Dorsolateral prefrontal cortex (tissue), 122 donors: ENCODE measurements at places on chromosomes 13 and 19.

DNA sequence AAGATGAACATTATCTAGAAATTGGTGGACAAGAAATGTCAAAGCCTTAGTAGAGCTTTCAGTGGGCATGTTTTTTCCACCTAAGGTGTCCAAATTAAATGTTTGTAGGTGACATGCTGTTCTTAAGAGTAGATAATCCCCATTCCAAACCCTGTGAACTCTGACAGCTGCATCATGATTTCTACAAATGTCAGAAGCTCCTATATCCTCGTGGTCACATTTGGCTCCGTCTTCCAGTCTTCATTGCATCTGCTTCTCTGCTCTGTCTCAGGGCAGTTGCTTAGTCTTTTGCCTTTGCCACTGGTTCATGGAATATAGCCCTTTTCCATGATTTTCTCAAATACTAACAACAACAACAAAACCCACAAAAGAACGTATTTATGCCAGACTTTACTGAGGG lies 234.5 kb downstream of the DLEU7 start:
- no peak for DNase-seq

DNA sequence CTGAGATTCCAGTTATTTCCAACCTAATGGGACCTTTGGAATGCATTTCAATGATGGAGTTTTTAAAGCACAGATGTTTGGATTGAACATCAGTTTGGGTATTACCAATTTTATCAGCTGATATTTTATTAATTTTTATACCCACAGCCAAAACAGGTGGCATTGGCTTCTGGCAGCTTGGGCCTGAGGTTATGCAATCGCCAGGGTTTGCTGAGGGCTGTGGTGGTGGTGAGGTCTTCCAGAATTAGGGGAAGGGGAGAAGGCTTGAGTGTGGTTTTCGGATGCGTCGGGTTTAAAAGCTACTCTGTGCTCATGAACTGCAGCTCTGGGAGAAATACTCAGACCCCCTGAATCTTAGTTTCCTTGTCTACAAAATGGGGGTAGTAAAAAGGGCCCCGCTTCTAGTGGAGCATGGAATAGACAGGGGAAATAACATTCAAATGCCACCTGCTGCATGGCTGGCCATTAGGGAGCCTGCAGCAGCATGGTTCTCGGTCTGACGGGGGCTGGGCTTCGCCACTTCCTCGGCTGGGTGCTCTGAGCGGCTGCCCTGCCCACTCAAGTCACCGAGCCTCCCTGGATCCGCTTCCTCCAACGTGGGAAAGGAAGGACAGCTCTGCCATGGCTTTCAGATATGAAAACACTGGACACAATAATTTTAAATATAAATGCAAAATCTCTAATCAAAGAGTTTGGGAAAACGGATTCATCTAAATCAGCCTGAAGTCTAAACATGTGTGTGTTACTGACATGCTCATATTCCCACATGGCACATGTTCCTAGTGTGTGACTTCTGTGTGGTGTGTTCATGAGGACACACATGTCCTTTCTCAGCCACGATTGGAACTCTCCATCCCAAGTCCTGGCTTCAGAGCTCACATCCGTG lies 35.2 kb downstream of the ADPRHL1 start:
- no peak for DNase-seq

DNA sequence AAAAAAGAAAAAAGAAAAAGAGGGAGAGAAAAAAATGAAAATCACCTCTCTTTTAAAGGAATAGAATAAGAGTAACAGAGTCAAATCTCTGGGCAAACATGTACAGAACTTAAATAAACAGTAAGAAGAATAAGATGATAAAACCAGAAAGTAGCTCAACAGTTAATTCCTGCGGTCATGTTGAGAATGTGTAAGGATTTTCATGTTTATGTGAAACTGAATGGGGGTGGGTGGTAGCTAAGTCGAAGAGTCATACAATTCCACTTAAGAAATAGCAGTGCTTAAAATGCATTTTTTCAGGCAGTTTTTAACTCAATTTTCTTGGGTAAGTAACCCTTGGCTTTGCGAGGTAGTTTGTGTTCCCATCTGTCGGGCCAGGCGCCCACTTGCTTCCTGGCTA lies 60.9 kb downstream of the PEX11G start:
- DNase-seq, result no peak

DNA sequence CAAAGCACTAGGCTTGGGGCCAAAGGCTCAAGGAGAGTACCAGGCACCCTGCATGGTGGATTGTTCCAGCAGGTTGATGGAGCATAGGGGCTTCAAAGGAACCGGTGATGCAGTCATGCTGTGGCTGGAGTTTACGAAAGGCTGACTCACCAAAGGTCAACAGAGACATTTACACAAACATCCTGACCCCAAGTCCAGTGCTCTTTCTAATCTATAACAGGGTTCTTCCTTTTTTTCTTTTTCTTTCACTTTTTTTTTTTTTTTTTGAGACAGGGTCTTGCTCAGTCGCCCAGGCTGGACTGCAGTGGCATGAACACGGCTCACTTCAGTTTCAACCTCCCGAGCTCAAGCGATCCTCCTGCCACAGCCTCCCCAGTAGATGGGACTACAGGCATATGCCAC lies 35.6 kb upstream of the TPTE2 start:
- DNase-seq, result no peak

GRCh38 chr13:79913141-79913827 lies 427.6 kb downstream of the SPRY2 start:
- DNase-seq, result no peak

GRCh38 chr19:5667751-5668271 lies 12.5 kb downstream of the MICOS13 start:
- no peak for DNase-seq

- DNase-seq, result peak; percentile 69
Observed at GRCh38 chr19:49301165-49301865, 23.7 kb downstream of the SLC6A16 start.

DNA sequence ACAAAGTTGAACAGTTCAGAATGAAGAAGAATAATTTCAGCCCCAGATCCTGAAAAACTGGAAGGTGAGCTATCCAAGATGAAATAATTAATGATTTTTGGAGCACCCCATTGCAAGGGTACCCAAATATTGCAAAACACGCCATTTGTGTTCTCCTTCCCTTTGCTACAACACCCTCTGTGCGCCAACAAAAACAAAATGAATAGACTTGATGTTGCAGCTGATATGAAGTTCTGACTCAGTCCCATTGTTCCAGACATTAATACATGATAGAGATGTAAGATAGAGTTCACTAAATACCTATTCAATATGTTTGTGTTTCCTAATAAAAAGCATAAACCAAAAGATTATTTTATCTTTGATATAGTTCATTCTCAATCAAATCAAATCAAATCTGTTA lies 287.5 kb upstream of the SOX21 start:
- DNase-seq, result no peak

DNA sequence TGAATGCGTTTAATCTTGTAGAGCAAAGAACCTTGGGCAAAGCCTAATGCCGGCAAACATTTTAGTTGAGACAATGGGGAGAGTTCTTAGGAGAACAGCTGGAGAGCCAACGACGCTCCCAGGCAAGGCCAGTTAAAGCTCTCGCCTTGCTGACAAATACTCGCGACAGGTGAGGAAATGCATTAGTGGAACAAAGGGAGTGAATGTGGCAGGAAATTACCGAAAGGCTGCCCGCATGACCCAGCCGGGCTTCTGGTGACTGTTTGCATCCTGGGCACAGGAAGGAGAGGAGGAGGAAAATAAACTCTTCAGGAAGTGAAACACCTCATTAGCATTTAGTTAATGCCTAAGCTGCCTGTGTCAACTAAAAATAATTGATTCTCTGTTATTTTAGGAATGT lies 74.6 kb downstream of the SHISA2 start:
- DNase-seq, result no peak

- no peak for DNase-seq
Observed at GRCh38 chr19:2636897-2637683, 65.4 kb downstream of the GNG7 start.

DNA sequence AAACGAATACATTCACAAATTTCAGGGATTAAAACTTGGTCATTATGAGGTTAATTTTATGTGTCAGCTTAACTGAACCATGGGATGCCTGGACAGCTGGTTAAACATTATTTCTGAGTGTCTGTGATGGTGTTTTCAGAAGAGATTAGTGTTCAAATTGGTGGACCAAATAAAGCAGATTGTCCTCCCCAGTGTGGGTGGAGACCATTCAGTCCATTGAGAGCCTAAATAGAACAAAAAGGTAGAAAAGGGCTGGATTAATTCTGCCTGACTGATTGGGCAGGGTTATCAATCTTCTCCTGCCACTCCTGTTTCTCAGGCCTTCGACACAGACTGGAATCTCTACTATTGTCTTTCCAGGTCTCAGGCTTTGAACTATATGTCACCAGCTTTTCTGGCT lies 203.8 kb upstream of the SLITRK6 start:
- no peak for DNase-seq
